Glutamatergic neuron (in vitro differentiated cells): ENCODE measurements at places on chromosomes 3 and 15. TPM values are rescaled to one million over a fixed set of nuclear protein-coding genes. Genes with fewer than 3 reads are reported as not detected.

Gene ZBED2
- total RNA-seq: not detected

- H3K27ac ChIP-seq: no peak overlapping the region
- H3K36me3 ChIP-seq: peaks cover 4% of the 10 kb centered on the region
- H3K4me3 ChIP-seq: no peak overlapping the region
- no peaks in the 10 kb centered on the region for H3K27me3 ChIP-seq
- H3K4me1 ChIP-seq: peaks cover 26% of the 10 kb centered on the region
Measured at GRCh38 chr3:150273396-150273795, 134.7 kb upstream of the TSC22D2 start.

- no peak overlapping the region for H3K4me3 ChIP-seq
- no peaks in the 10 kb centered on the region for H3K36me3 ChIP-seq
- H3K27ac ChIP-seq: no peak overlapping the region
- H3K4me1 ChIP-seq: no peaks in the 10 kb centered on the region
- H3K27me3 ChIP-seq: no peaks in the 10 kb centered on the region
Measured at GRCh38 chr3:29605845-29606244, 325.0 kb downstream of the RBMS3 start.

DNA sequence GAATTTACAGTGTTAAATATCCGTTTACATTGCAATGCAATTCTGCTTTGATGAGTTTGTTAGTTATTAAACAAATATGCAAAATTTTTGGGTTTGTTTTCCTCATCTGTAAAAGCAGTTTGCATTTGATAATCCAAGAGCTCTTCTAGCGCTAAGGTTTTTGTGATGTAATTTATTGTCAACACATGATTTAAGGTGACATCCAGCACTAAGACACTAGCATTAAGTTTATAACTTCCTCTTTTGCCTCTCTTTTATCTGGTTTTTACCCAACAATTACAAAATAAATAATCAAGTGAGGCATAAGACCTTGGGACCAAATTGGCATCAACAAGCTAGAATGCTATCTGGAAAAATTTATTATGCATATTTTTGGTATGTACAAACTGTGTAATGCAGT lies 969 bp upstream of the DNAJC19 start:
- no peak overlapping the region for H3K27ac ChIP-seq
- H3K36me3 ChIP-seq: no peaks in the 10 kb centered on the region
- no peak overlapping the region for H3K4me3 ChIP-seq
- no peak for DNase-seq
- H3K4me1 ChIP-seq: peaks cover 2% of the 10 kb centered on the region

DNA sequence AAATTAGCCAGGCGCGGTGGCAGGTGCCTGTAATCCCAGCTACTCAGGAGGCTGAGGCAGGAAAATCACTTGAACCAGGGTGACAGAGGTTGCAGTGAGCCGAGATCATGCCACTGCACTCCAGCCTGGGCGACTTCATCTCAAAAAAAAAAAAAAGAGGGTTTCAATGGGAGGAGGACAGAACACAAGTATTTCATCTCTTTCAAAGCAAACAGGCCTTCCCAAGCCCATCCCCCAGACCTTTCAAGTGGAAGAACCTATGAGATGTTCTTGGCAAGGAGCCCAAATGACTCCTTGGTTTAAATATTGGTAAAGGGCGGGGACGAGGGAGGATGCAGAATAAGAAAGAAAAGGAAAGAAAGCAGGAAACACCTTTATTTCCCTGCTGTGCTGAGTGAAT lies 62.2 kb upstream of the MCF2L2 start:
- no peak for DNase-seq
- H3K27me3 ChIP-seq: peaks cover 2% of the 10 kb centered on the region
- no peaks in the 10 kb centered on the region for H3K4me1 ChIP-seq

Gene CPN2
- not detected for total RNA-seq

DNA sequence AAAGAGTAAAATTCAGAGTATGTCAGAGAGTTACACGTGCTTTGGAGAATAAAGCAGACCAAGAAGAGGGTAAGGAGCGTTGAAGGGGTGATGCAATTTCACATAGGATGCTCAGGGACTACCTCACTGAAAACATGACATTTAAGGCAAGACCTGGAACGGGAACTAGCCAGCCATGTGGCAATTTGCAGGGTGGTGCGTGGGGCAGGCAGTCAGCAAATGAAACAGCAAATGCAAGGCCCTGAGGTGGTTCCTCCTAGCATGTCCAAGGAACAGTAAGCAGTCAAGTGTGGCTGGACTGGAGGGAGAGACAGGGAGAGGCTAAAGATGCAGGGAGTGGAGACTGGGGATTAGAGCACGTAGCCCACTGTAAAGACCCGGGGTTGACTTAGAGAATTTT lies 146.1 kb upstream of the LPP start:
- peaks cover 10% of the 10 kb centered on the region for H3K36me3 ChIP-seq
- no peak overlapping the region for H3K27ac ChIP-seq
- no peak overlapping the region for H3K4me3 ChIP-seq
- DNase-seq: no peak
- H3K4me1 ChIP-seq: peaks cover 5% of the 10 kb centered on the region
- no peaks in the 10 kb centered on the region for H3K27me3 ChIP-seq

DNA sequence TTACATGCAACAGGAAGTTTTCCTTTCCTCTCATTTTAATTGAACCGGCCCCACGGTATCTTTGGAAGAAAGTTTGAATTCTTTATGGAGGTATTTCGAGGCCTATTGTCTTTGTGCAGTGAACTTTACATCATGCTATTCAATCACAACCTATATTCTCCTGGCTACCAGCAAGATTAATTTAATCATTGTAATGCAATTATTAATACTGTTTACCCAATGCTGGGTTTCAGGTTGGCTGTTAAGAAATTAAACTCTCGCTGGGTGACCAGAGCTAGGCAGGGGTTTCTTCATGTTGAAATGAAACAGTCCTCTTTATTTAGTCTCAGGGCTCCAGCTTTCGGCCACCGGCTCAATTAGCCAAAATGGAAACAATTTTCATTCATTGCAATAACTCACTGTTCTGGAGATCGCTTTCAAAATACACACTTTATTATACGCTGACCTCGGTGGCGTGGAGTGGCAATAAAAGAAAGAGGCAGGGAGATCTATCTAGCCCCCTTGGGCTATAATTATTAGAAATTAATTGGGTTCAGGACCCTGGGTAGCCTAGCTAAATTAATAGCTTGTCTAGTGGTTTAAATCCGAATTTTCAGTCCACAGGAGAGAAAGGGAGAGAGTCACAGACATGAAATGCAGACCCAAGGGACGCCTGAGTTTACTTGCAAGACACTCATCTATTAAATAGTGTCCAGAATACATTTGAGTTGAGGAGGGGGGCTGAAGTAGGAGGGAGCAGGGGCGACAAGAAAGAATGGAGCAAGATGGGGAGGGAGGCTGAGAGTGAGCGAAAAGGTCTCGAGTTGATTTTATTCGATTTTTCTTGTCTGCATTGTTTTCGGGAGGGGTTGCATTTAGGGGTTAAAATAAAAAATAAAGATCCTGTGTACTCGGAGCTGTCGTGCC lies 3.9 kb upstream of the MECOM start:
- H3K4me1 ChIP-seq: peaks cover 14% of the 10 kb centered on the region
- H3K36me3 ChIP-seq: no peaks in the 10 kb centered on the region
- peaks cover 34% of the 10 kb centered on the region for H3K27me3 ChIP-seq
- no peak for DNase-seq

- H3K36me3 ChIP-seq: no peaks in the 10 kb centered on the region
- DNase-seq: peak; percentile 58
- H3K4me1 ChIP-seq: peaks cover 40% of the 10 kb centered on the region
- peaks cover 26% of the 10 kb centered on the region for H3K27me3 ChIP-seq
Measured at GRCh38 chr3:197026481-197026866, 3.1 kb downstream of the MELTF start.

- no peak overlapping the region for H3K27ac ChIP-seq
- H3K4me1 ChIP-seq: no peaks in the 10 kb centered on the region
- H3K4me3 ChIP-seq: no peak overlapping the region
- no peaks in the 10 kb centered on the region for H3K36me3 ChIP-seq
Measured at GRCh38 chr3:97885931-97886824, 64.4 kb downstream of the CRYBG3 start.
